ENCODE measurements at places on chromosomes 7 and 10. TPM values are rescaled to one million over a fixed set of nuclear protein-coding genes. Genes with fewer than 3 reads are reported as not detected.

FAM20C gene
- total RNA-seq = not detected

NEURL1 gene
- total RNA-seq = 1.1 TPM

OGA gene
- 129 TPM for total RNA-seq

VAX1 gene
- not detected for total RNA-seq

TEX47 gene
- not detected for total RNA-seq

GOT1 gene
- 37.1 TPM for total RNA-seq

CEP55 gene
- 81.1 TPM for total RNA-seq

CREB5 gene
- total RNA-seq = not detected

HYAL4 gene
- not detected for total RNA-seq

SSC4D gene
- total RNA-seq = 0.47 TPM

LRIT1 gene
- not detected for total RNA-seq

RHOBTB1 gene
- total RNA-seq = 0.05 TPM

CLDN4 gene
- total RNA-seq = 0.29 TPM

MPP7 gene
- total RNA-seq = 13.0 TPM

ACSL5 gene
- total RNA-seq = 53.1 TPM

BHLHA15 gene
- not detected for total RNA-seq

PRF1 gene
- total RNA-seq = 265 TPM

CYP2C8 gene
- not detected for total RNA-seq

SPDYE5 gene
- not detected for total RNA-seq

GNGT1 gene
- total RNA-seq = not detected

DYDC2 gene
- not detected for total RNA-seq

ZNF316 gene
- 24.2 TPM for total RNA-seq

NUPR2 gene
- total RNA-seq = not detected

CDHR1 gene
- total RNA-seq = 0.29 TPM

C7orf57 gene
- not detected for total RNA-seq

PNLIP gene
- not detected for total RNA-seq

AEBP1 gene
- total RNA-seq = 15.7 TPM

CALCR gene
- not detected for total RNA-seq

DPP6 gene
- total RNA-seq = not detected

C10orf143 gene
- 4.7 TPM for total RNA-seq

HTR5A gene
- not detected for total RNA-seq

MACC1 gene
- total RNA-seq = 0.55 TPM

ZNF467 gene
- total RNA-seq = 0.11 TPM

BLNK gene
- not detected for total RNA-seq

CYP17A1 gene
- not detected for total RNA-seq

OR2A5 gene
- not detected for total RNA-seq

WNT16 gene
- not detected for total RNA-seq

TACC2 gene
- total RNA-seq = not detected

PRLHR gene
- total RNA-seq = not detected

NFKB2 gene
- 56.6 TPM for total RNA-seq

ERLIN1 gene
- total RNA-seq = 14.9 TPM

GTF2IRD1 gene
- total RNA-seq = not detected

ZNF92 gene
- 15.3 TPM for total RNA-seq

MOGAT3 gene
- not detected for total RNA-seq

SOSTDC1 gene
- not detected for total RNA-seq

TMEM184A gene
- not detected for total RNA-seq

C10orf90 gene
- not detected for total RNA-seq

KAT6B gene
- total RNA-seq = 43.1 TPM

ZNF736 gene
- 27.4 TPM for total RNA-seq

CPEB3 gene
- total RNA-seq = 2.3 TPM

SLC29A3 gene
- 3.0 TPM for total RNA-seq

RBM20 gene
- not detected for total RNA-seq

MBL2 gene
- total RNA-seq = not detected

TMEM273 gene
- total RNA-seq = 25.6 TPM

TMEM130 gene
- not detected for total RNA-seq

LIPM gene
- not detected for total RNA-seq

NSUN6 gene
- 21.2 TPM for total RNA-seq

NANOS1 gene
- 0.08 TPM for total RNA-seq

Data from activated CD8-positive, alpha-beta T cell treated with anti-CD3 and anti-CD28 coated beads, Interleukin-2, amount 10 ng/mL, durations not matched to agents 7 days and 5 days (primary cell).